Midbrain (tissue), 1 donor: ENCODE measurements at places on chromosomes 5 and 9.
A peak's percentile ranks its signal among the peaks of the same experiment; 100 is the strongest.

DNA sequence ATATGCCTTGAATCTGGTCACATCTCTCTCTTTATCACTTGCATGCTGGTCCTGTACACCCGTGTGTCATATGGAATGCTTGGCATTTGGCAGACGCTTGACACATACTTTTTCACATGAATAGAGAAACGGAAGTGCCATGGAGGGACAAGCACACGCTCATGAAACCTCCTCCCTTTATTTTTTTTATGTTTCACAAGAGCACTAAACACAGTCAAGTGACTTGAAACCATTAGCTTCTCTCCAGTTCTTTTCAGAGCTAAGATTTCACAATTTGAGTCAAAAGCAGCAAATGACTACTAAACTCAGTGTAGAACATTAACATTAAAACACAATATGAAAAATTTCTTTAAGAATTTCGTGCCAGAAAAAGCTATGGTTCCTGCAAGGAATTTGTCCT, 151.1 kb downstream of the DOCK2 start:
- no peak for DNase-seq

DNA sequence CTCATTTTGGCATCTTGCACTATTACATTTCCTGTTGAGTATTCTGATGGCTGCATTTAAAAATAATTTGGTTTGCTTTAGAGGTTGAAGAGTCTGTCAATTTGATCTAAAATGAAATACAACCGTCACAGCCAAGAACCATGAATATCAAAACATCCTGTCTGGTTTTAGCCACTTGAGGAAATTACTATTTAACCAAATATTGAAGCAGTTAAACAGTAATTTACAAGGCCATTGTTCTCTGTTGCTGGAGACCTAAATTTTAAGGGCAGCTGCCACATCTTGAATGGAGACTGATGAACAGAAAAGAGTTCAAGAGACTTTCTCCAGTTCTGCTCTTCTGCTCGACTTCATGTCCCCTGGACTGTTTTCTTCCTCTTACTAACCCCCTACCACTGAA, 549.4 kb downstream of the LRRC70 start:
- DNase-seq, result no peak

- DNase-seq, result no peak
These were observed 63.2 kb upstream of the IQGAP2 start for GRCh38 chr5:76339919-76340318.

- no peak for DNase-seq
These were observed 25.6 kb downstream of the PDZD2 start for GRCh38 chr5:31664566-31664965.

DNA sequence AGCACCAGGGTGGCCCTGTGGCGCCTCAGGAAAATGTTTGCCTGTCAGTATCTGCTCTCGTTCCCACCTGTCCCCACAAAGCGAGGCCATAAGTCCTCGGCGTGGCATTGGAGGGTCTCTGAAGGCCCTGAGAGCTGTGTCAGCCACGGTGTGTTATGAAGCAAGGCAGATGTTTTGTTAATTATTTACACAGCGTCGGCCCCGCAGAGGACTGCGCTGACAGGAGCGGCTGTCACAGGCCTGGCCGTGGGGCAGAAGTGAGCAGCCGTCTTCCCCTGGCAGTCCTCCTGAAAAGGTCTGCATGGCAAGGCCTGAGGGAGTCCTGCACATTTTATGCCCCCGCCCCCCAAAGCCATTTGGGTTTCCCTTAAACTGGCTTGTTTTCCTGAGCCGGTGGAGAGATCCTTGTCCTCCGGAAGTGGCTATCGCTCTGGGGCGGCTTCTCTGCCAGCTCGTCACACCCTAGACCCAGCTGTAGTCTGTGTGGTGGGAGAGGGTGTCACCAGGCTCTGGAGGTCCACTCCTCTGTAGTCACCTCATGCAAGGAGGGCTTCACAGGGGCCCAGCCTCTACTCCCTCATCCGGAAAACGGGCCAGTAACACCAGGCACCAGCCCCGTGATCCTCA, 6.2 kb downstream of the NEK6 start:
- DNase-seq, result no peak

GRCh38 chr5:156947925-156948324, 15.1 kb downstream of the TIMD4 start:
- no peak for DNase-seq

DNA sequence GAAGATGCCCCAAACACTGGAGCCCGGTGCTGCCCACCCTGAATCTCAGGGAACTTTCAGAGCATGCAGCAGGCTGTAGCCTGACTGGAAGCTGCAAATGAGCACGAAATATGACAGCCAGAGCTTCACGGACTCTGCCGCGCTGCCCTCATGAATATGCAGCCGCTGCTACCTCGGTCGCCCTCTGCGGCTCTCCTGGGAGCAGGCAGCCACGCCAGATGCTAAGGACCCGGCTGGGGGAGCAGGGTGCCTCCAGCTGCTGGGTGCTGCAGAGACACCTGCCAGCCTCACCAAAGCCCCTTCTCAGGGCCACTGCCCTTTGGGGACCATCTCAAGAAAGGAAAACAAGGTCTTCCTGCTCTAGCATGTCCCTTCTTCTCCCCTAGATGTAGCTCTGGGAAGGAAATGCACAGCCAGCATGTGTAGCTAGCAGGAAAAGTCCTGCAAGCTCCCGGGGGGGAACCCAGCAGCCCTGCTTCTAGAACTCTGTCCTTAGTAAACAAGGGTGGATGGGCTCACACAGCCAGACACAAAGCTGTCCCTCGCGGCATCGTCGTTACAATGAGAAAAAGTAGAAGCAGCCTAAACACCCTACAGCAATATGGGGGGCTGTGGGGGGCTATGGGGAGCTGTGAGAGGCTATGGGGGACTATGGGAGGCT, 56.8 kb upstream of the OLFM1 start:
- peak; percentile 1 for DNase-seq

- no peak for DNase-seq
These were observed 92.7 kb downstream of the GIN1 start for GRCh38 chr5:103027267-103027666.

DNA sequence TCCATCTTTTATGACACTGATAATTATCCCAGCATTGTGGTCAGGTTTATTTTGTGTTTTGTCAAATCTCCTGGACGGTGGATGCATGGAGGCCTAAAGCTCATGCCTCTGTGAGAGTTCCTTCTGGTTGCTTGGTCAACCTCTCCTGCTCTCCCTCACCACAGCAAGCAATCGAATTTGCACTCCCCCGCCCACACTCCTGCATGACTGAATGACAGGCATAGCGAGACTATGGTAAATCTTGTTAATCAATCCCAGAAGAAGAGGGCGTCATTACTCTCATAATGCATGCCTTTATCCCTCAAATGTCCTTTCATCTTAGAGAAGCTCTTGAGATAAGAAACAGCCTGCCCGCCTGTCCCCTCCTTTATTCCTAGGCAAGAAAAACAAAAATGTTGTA, 1215.0 kb upstream of the CDH9 start:
- no peak for DNase-seq

GRCh38 chr5:135218486-135218755, 180.6 kb downstream of the MACROH2A1 start:
- DNase-seq, result no peak

DNA sequence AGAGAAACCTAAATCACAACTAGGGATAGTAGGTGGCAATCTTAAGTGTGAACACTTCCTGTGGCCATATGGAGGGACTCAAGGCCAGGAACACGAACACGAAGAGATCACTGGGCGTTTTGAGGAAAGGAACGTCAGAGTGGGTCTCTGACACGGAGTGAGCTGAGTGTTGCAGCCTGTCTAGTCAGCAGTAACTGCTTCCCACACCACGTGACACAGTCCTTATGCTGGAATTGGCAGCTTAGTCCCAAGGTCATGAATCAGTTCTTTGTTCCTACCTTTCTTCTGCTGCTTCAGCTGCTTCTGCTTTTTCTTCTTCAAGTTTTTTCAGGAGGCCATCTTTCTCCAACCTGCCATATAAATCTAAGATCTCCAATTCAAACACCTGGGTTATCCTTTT, 18.2 kb downstream of the SPACA9 start:
- peak; percentile 89 for DNase-seq

DNA sequence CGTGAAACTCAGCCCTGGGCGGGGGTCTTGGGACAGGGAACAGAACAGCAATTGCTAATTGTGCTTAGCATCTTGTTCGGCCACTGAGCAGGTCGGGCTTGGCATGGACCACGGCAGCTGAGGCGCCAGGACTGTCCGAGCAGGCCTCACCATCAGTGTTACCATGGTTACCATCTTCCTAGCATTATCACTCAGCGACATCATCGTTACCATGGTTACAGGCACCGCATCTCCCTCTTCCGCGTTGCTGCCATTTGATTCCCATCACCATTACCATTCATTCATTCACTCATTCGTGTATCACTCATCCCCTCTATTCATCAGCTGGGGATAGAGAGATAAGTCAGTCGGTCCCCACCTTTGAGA, 81.0 kb upstream of the ZBTB43 start:
- no peak for DNase-seq

DNA sequence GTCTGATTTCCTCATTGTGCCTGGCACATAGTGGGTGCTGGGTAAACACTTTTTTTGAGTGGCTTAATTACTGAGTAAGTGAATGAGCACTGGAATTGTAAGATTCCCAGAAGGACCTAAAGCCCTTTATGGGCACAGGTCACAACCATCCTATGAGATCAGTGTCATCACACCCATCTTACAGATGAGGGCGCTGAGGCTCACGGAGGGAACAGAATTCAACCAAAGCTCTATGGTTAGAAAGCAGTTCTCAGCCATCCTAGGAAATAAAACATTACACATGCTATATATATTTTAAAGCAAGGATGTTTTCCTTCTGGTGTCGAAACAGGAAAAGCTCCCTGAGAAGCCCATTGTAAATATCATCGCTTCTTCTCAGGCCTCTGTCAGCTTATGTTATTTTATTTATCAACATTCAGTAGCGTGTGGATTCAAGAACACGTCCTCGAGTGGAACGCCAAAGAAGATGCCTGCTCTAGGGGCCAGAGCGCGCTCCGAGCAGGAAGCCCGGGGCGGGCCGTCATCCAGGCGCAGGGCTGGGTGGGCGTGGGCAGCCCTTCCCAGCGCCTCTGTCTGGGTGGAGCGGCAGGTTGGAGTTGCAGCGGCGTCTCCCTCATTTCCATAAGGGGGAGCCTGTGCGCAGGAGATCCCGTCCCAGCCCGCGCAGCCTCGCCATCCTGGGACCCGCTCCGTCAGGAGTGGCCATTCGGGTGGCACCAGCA, 155.8 kb upstream of the SMIM23 start:
- no peak for DNase-seq

GRCh38 chr9:112890106-112891081, at the start of gene SLC46A2:
TSS of gene SLC46A2 (minus strand) at chr9:112890876. CDS start at chr9:112890681, 195 bp downstream.
- DNase-seq, result no peak

GRCh38 chr5:166710271-166710670, 1581.2 kb upstream of the WWC1 start:
- DNase-seq, result no peak

GRCh38 chr9:114900942-114901802, 29.2 kb downstream of the TNFSF8 start:
- DNase-seq, result no peak

DNA sequence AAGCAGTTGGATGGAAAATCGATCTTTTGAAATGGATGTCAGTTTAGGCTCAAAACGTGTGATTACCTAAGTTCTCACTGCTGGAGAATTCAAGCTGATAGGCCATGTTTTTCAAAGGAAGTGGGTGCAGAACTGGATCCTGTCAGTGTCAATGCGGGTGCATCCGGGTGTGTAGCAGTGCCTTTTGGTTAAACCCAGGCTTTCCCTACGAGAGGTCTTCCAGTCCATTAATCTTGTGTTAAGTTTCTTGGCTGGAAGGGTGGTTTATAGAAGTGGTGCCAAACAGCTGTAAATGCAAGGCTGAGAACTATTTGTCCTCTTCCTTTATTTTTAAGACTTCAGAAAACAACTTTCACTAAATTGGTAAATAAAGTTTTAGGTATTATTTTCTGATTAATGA, 71.9 kb downstream of the DAPK1 start:
- no peak for DNase-seq

DNA sequence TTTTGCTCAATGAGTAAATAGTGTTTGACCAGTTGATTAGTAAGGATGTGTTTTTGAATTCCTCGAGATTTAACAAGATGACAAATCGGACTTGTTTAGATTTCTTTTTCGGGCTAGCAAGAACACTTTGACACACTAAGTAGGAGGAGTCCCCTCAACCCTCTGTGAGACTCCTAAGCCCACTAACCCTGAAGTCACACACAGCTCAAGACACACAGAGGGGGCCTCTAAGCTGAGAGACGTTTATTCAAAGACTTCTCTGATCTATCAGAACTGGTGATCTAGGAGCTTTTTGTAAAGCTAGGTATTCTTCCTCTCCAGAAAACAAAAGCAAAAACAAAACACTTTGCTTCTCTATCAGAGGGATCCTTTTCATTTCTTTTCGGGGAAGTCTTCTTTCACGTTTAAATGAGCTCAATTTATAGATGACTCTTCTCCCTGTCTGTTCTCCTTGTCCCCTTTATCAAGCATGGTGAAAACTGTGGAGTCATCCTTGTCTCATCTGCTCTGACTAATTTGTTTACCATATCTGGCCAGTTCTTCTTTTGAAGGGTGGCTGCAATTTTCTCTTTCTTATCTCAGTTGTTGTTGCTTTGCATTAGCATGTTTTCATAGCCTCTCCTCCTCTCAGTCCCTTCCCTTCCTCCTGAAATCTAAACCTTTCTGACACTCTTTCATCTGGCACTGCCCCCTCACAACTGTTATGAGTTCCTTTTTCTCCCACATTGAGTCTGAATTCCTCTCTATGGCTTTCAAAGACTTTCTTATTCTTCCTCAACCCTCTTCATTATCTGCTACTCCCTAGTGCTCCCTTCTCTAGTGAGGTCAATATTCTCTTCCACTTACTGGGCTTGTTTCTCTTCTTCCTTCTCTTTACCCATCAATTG, 68.5 kb upstream of the RAI14 start:
- no peak for DNase-seq

DNA sequence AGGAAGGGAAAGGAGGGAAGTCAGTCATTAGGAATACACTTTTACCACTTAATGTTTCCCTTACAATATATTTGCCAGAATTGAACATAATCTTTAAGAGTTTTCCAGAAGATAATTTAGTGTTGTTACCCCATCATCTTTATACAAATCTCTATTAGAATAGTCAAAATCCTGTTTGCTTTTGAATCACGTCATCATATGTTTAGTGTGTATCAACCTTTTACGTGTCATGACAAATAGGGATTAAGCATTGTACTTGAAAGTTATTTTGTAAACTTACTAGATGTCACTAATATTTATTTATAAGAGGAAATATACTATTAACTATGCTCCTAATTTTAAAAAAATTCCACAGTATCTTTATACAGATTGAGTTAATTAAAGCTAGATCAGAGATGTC, 1899.5 kb downstream of the MAT2B start:
- no peak for DNase-seq

- no peak for DNase-seq
These were observed at the start of gene COL15A1 for GRCh38 chr9:98943682-98944056. TSS of gene COL15A1 (plus strand) at chr9:98943907. CDS start at chr9:98944062, 155 bp downstream.

- no peak for DNase-seq
These were observed 513.9 kb downstream of the TLE4 start for GRCh38 chr9:80085668-80086067.

GRCh38 chr5:151722546-151722945, 35.8 kb upstream of the SPARC start:
- DNase-seq, result no peak

- DNase-seq, result no peak
These were observed 118.6 kb downstream of the VAV2 start for GRCh38 chr9:133873461-133873891.
